ENCODE measurements at places on chromosomes 12 and 14.

DNA sequence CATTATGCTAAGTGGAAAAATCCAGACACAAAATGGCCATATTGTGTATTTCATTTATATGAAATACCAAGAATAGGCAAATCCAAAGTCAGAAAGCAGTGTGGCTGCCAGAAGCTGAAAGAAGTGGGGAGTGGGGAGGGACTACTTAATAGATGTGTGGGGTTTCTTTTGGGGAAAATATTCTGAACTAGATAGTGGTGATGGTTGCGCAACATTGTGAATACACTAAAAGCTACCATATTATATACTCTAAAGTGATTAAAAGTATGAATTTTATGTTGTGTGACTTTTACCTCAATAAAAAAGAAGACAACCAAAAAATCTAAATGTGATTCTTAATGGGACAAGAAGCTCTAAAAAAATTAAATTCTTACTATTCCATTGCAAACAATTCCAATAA, 272.6 kb downstream of the DAD1 start:
- no peak for DNase-seq

DNA sequence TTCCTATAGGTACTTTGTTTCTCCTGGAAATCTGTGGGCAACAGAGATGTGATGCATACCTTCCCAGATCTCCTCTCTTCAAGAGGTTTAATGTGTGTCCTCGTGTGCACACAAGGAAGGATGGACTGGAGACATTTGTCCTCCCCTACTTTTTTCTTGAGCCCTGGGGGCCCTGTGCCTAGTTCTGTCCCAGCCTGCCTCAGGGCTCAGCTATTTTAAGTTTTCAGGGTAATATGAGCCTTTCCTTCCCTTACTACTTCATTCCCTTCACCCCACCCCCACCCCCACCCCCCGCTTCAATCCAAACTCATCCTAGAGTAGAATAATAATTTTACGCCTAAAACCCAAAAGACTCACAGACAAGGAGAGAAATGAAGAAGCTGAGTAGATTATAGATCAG, 446 bp downstream of the STAC3 start:
- no peak for DNase-seq

DNA sequence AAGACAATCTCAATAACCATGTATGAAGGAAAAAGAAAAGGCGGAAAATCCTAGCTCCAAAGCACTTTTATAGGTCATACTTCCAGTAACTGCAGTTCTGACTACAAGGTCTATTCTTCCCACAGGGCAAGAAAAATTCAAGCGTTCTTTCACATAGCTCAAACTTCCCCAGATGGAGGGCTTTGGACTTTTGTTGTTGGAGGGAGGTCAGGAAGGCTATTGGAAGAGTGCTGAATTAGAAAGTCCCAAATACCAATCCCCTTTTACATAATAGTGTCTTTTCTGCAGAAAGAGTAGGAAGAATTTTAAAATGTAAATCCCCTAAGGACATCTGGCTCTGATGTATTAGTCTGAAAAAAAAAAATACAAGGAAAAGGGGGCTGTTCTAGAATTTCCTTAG, 309.4 kb downstream of the MDGA2 start:
- no peak for DNase-seq

- DNase-seq, result no peak
Observed at GRCh38 chr12:123833830-123834229, 71.7 kb downstream of the DNAH10 start.

GRCh38 chr14:78202976-78203375, 32.8 kb downstream of the NRXN3 start:
- DNase-seq, result no peak

DNA sequence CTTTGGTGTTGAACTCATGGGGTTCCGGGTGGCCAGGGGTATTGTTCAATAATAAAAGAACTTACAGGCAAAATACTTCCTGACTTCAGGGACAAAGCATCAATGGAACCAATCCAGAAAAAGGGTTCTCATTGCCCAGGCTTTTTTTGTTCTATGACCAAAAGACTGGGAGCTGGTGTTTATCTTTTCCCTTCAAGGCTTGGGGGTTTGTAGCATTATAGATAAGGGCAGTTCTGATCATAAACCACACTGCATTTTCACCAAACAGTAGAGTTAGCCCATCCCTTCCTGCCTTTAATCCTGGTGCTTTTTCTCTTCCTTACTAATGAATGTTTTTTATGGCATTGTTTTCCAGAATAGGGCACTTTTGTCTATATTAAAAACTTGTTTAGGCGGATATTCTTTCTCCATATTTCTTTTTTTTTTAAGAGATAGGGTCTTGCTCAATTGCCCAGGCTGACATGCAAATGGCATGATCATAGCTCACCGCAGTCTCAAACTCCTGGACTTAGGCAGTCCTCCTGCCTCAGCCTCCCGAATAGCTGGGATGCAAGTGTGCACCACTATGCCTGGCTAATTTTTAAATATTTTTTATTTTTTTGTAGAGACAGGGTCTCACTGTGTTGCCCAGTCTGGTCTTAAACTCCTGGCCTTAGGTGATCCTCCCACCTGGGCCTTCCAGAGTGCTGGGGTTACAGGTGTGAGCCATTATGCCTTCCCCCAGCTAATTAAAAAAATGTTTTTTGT, 9.7 kb downstream of the FUT8 start:
- DNase-seq, result no peak

- DNase-seq, result no peak
Observed at GRCh38 chr14:50452979-50453705, 56.5 kb upstream of the CDKL1 start.

GRCh38 chr12:25714198-25714984, 161.3 kb upstream of the LMNTD1 start:
- no peak for DNase-seq

GRCh38 chr12:110689281-110690126, 589 bp upstream of the HVCN1 start:
- no peak for DNase-seq

DNA sequence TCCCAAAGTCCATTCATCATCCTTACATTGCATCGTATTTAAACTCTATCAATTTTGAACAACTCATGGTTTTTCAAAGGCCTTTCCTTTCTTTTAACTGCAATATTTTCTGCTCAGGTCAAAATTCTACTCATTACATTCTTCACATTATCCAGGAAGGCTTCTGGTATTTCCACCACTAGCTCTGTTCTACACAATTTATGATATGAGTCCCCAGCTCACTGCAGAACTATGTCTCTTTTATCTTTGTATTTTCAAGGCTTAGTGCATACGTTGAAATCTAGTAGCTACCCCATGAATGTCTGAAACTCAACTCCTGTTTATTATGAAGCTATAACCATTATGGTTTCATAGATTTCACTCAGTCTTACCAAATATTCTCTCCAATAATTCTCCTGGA, 282.9 kb downstream of the DUSP6 start:
- no peak for DNase-seq

All from activated CD8-positive, alpha-beta memory T cell treated with anti-CD3 and anti-CD28 coated beads for 1 hour (primary cell).